NCI-H748 treated with DMSO at 0.1 percent for 48 hours (cell line): ENCODE measurements at places on chromosomes 11 and 22.

DNA sequence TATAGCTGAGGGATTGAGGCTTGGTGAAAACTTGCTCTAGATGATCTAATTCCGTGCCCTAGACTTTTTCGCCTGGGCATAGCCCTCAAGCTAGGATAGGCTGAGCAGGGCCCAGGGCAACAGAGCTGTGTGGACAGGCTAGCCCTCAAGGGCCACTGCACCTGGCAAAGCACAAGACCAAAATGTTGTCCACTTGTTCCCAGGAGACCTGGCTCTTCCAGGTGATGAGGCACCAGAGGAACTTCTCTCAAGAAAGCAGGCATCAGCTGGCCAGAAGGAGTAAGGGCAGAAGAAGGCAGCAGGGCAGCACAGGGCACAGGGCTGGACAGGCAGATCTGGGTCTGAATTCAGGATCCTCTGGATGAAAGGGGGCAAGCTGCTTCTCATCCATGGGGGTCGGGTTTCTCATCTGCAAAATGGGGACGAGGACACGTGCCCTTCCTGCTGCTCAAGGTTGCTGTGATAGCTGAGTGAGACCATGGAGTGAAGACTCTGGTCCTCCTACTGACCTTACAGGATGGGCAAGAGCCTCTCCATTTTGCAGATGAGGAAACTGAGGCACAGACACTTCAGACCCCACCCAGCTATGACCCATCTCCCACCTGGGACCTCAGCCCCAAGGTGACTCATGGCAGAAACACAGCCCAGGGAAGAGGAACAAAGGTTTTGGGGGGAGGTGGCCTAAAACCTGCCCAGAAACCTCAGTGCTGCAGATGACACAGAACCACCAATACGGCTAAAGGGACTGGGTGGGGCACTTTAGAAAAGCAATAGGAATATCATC lies 42.2 kb upstream of the PRDM11 start:
- no peak for DNase-seq

- DNase-seq = no peak
Observed at GRCh38 chr11:67312187-67313021, 9.1 kb downstream of the SSH3 start.

- no peak for DNase-seq
Observed at GRCh38 chr11:126515501-126515900, 160.0 kb downstream of the ST3GAL4 start.

GRCh38 chr11:39678996-39679395 lies 1780.5 kb downstream of the LRRC4C start:
- no peak for DNase-seq

- no peak for DNase-seq
Observed at GRCh38 chr11:64608046-64608445, 17.0 kb downstream of the SLC22A12 start.

GRCh38 chr11:64498136-64498535 lies 92.9 kb upstream of the SLC22A12 start:
- DNase-seq = no peak

- peak; percentile 72 for DNase-seq
Observed at GRCh38 chr11:129315781-129316579, 59.7 kb upstream of the BARX2 start.

DNA sequence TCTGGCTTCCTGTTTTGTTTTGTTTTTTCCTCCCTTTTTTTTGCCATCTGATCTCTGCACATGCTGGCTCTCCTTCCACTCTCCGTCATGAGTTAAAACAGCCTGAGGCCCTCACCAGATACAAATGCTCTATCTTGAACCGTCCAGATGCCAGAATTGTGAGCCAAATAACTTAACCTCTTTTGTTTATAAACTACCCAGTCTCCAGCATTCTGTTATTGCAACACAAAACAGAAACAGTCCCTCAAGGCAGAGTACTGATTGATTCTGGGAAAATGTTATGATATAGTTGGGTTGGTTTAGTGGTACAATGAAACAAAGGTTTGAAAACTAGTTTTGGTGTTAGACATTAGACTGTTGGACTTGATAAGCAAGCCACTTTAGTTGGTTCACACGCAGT lies 1390.0 kb upstream of the RAG2 start:
- DNase-seq = no peak
